ENCODE measurements at places on chromosomes 1 and 21.

DNA sequence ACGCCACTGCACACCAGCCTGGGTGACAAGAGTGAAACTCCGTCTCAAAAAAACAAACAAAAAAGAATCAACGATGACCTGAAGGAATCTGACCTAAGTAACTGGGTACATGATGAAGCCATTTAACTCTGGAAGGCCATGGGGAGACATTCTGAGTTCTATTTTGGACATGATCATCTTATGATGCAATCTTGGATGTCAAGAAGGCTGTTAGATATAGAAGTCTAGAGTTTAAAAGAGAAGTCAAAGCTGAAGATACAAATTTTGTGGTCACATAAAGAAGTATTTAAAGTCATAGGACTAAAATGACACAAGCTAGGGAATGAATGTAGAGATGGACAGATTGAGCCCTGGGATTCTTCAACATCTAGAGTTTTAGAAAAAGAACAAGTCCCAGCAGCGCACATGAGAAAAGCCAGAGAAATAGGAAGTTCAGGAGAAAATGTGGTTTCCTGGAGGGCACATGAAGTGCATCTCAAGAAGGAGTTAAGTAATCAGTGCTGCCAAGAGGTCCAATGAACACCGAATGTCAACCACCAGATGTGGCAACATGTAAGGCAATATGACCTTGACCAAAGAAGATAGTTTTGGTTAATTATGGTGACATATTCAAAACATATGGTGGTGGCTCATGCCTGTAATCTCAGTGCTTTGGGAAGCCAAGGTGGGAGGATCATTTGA lies 26.8 kb downstream of the ELK4 start:
- no peak for DNase-seq

- DNase-seq: no peak
Measured at GRCh38 chr1:185775501-185775900, 41.3 kb downstream of the HMCN1 start.

- no peak for DNase-seq
Measured at GRCh38 chr1:159949123-159949522, 3.7 kb upstream of the IGSF9 start.

- no peak for DNase-seq
Measured at GRCh38 chr1:59006289-59006658, 222.4 kb upstream of the JUN start.

GRCh38 chr1:59605184-59605583 lies 209.6 kb upstream of the HOOK1 start:
- no peak for DNase-seq

GRCh38 chr1:247415423-247416361 lies at the start of gene NLRP3:
TSS of gene NLRP3 (plus strand) at chr1:247416173. CDS start at chr1:247418801, 2,628 bp downstream.
- peak; percentile 17 for DNase-seq

DNA sequence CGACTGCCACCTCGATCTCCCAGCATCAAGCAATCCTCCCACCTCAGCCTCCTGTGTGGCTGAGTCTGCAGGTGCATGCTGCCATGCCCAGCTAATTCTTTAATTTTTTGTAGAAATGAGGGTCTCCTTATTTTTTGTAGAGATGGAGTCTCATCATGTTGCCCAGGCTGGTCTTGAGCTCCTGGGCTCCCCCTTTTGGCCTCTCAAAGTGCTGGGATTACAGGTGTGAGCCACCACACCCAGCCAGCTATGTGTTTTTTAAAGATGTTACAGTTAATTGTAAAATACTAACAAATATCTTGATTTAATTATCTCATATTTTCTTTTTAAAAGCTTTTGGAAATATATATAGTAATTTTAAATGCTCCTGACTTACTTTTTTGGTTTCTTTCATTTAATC lies 181.3 kb upstream of the DMRTA2 start:
- DNase-seq: no peak

DNA sequence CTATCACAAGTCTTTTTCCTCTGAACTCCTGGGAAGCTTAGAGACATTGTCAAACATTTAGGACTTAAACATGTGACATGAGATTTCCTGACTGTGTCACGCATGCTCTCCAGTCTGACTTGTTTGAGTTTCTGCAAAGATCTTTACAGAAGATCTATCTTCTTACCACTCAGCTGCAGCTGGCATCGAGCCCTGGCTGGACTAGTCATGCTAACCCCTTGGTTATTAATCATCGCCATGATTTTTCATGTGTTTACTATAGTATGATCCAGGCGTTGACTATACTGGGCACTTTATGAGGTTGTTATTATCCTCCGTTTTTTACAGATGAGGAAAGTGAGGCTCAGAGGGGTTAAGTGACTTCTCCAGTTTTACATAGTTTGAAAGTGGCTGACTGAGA lies 18.1 kb upstream of the IRF2BP2 start:
- no peak for DNase-seq

DNA sequence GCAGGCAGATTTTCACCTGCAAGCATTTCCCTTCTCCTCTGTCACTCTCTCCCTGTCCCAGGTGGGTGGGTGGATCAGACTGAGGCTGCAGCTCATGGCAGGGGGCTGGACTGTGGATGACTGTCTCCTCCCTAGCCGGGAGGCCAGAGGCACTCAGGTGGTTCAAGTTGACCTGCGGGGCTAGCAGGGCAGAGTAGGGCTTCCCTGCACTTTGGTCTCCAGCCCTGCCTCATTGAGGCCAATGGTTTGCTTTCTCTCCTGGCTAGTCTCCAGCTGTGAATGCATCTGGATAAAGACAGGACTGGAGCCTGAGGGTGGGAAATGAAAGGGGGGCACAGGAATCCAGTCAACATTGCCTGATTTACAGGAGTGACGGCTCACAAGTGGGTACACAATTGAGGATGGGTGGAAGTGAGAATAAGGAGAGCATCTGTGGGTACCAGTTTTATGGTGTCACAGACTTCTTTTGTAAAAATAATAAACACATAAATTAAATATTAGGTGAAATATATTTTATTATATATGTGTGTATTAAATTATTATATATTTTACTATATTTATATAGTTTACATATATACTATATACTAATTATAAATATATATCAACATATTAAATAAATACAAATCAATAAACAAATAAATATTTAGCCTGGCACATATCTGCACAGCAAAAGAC lies 25.6 kb downstream of the RUNX1 start:
- DNase-seq: no peak

DNA sequence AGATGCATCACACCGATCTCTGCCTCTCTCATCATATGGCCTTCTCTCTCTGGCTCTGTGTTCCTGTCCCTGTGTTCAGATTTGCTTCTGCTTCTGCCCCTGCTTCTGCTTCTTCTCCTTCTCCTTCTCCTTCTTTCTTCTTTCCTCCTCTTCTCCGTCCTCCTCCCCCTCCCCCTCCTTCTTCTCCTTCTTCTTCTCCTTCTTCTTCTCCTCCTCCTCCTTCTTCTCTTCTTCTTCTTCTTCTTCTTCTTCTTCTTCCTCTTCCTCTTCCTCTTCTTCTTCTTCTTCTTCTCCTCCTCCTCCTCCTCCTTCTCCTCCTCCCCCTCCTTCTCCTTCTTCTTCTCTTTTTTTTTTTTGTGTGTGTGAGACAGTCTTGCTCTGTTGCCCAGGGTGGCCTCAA lies 139.9 kb upstream of the KLHDC7A start:
- no peak for DNase-seq

GRCh38 chr1:192453360-192453992 lies 122.1 kb upstream of the RGS1 start:
- DNase-seq: no peak

- no peak for DNase-seq
Measured at GRCh38 chr1:166939741-166940375, 35.5 kb downstream of the ILDR2 start.

DNA sequence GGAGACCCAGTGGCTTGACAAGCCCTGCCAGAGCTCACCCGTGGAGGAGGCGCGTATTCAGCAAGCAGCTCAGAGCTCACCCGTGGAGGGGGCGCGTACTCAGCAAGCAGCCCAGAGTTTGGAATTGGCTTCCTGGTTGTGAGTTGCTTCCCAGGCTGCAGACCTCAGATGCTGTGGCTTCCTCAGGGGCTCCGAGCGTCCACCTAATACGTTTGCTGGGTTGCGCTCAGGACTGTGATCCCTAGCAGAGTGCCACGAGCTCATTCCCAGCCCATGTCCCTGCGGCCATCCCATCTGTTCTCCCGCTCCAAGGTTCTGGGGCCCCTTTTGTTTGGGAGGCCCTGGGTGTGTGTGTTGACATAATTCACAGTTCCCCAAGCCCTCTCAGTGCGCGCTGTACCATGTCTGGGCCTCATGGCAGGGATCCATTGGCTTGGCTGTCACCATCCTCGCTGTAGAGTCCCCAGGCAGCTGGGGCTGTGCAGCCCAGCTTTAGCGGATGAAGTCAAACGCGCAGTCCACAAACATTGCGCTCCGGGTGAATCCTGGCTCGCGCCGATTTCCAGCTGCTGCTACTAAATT lies 3.6 kb downstream of the AJAP1 start:
- DNase-seq: no peak

DNA sequence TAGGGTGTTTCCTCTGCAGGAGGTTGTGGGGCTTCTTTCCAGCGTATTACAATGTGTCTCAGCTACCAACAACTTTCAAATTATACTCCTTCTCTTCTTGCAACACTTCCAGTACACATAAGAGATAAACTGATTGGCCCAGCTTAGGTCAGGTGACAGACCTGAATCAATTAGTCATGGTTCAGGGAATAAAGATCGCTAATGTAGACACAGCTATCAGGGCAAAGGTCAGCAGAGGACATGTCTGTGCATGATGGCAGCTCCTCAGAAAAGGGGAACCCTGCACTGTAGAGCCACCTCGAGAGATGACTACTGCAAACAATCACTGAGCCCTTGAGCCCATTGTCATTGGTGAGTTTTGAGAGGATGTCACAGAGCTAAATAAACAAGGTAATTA lies 36.8 kb upstream of the PKN2 start:
- DNase-seq: no peak

- no peak for DNase-seq
Measured at GRCh38 chr1:210646258-210646616, 317.5 kb downstream of the HHAT start.

- no peak for DNase-seq
Measured at GRCh38 chr1:100292711-100293110, 26.7 kb downstream of the RTCA start.

DNA sequence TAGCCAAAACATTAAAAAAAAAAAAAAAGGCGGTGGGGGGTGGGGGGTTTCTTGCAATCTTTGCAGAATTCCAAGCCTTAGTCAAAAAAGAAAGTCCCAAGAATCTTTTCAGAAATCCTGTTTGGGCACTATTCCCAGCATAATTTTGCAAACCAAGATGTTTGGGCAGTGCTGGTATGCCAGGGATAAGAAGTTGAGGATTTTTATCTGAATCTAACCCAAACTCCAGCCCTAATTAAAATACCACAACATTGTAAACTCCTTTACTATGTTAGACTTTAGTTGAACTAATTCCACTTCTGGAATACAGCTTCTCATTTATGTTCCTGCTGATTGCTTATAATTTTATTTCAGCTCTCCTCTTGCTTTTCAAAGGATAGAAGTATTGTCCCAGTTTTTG lies 504.1 kb upstream of the ADGRL2 start:
- DNase-seq: no peak

GRCh38 chr1:182181167-182181572 lies 119.7 kb upstream of the ZNF648 start:
- no peak for DNase-seq

DNA sequence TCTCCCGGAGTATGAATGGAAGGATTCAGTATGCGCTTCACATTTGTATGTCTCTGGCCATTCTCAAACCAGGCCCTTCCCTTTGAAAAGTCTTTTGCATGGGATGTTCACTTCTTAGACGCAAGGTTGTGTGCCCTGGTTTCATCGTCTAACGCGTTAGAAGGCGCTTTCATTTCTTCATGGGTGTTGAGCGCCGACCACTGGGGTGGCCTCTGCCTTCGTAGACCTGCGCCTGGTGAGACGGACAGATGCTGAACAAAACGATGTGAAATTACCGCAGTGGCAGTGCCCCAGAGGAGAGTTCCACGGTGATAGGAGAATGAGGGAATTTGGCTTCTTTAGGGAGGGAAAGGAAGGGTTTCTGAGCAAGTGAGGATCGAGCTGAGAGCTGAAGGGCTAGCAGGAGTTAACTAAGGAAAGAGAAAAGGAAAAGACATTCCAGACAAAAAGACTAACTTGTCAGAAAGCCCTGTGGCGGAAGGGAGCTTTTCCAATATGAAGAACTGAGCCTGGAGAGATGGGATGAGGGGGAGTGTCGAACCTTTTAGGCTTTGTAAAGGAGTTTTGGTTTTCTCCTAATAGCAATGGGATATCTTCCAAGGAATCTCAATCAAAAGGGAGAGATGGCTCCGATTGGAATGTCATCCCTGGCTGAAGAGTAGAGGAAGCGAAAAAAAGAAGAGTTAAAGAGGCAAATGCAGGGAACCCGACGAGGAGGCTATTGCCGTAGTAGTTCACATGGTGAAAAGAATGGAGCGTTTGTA lies 951 bp downstream of the GGPS1 start:
- DNase-seq: peak; percentile 14

DNA sequence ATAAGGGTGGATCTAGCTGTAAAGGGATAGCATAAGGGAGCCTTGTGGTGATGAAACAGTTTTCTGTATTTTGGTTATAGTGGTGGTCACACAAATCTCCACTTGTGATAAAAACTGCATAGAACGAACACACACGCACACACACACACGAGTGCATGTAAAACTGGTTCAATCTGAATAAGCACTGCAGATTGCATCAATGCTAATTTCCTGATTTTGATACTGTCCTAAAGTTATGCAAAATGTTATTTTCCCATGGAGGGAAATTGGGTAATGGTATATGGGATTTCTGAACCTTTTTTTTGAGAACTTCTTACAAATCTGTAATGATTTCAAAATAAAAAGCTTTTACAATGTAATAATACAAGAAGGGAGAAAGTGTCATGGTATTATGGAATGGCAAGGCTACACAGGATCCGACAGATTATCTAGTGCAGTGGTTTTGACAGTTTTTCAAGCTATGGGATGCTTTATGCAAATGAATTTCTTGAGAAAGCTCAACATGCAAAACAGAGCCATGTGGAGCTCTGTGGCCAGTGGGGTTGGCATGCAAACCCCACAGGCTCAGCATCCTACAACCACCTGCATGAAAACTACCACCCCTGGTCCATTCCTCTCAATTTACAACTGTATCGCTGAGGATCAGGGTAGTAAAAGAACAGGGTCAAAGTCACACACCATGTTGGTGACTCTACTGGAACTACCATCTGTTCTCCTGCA lies 18.8 kb downstream of the SLC41A1 start:
- no peak for DNase-seq

DNA sequence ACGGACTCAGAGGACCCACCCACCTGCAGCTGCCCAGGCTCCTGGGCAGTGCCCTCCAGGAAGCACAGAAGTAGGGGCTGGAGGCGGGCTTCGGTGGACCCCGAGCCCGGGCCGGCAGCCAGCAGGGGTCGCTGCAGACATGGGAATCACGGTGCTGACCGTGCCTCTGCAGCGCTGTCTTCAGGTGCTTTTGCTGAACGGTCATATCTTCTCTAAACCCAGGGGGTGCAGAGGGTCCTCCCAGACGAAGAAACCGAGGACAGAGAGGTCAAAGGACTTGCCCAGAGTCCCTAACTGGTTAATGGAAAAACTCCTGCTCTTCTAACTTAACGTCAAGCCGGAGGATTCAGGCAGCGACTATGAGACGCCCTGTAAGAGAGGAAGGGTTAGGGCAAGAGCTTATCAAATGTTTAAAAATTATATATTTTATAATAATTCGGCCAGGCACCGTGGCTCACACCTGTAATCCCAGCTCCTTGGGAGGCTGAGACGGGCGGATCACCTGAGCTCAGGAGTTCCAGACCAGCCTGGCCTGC lies 21.5 kb upstream of the LEFTY2 start:
- DNase-seq: peak; percentile 35

GRCh38 chr1:85262985-85263384 lies 3.5 kb upstream of the C1orf52 start:
- no peak for DNase-seq

- DNase-seq: no peak
Measured at GRCh38 chr1:204853436-204853835, 17.2 kb upstream of the NFASC start.

- no peak for DNase-seq
Measured at GRCh38 chr21:17690078-17690494, 77.4 kb upstream of the BTG3 start.
